CD4-positive, alpha-beta T cell treated with Interleukin-10 for 1 hour (primary cell): ENCODE measurements at places on chromosomes 5 and 9.

- no peak for DNase-seq
These were observed 65.9 kb downstream of the PRKACG start for GRCh38 chr9:68947842-68948569.

- DNase-seq = no peak
These were observed 775 bp upstream of the LHX2 start for GRCh38 chr9:124010665-124011321.

DNA sequence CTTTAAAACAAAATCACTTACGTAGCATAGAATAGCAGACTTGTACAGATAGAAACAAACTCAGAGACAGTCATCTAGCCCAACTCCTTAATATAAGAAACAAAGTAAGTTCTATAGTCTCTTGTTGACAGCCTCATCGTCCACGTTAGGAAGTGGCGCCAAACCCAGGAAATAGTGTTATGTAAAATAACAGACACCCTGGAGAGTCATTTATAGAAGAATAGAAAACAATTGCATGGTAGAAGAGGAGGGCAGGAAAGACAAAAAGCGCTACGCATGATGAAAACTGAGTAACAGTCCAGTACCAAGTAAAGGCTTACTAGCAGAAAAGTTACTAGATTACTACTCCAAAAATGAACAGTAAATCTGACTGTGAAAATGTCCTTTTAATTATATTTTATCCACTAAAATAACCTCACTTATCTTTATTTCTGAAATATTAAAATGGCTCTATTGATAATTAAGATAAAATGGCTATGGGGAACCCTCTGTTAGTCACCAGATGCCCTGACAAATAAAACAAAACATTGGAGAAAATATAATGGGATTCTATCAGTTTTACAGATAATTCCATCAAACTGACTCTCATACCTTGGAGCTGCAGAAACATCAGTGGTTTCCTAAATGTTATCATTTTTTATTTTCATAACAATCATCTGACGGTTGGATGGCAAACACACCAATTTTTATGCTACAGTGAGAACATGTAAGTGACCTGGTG lies 434.0 kb upstream of the C9orf72 start:
- no peak for DNase-seq

DNA sequence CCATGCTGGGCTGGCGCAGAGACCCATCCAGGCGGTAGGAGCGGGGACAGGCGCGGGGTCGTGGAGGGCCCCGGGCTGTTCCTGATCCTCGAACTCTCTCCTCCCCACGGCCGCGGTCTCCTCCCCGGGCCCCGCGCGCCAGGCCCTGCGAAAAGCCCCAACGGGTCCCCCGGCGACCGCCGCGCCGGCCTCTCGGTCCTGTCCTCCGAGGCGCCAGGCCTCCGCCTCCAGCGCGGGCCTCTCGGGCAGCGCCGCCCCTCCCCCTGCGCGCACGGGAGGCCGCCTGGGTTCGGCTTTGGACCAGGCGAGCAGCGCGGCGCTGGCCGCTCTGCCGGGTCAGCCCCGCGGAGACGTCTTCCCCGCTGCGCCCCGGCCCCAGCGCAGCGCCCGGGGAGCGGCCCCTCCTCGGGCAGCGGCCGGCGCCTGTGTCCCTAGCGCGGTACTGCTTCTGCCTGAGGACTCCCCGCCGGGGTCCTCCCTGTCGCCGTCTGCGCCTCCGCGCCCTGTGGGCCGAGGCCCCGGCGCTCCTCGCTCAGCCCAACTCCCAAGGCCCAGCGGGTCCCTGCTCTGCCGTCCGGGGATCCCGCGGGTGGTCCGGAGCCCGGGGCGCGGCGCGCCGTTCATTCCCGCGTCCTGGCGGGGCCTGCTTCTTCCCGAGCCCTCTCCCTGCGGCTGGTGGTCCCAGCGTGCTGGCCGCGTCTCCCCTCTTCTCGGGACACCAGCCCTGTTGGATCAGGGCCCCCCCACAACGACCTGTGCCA lies 13.4 kb downstream of the COL23A1 start:
- DNase-seq = no peak

GRCh38 chr5:73482383-73483136 lies 15.7 kb upstream of the BTF3 start:
- no peak for DNase-seq

DNA sequence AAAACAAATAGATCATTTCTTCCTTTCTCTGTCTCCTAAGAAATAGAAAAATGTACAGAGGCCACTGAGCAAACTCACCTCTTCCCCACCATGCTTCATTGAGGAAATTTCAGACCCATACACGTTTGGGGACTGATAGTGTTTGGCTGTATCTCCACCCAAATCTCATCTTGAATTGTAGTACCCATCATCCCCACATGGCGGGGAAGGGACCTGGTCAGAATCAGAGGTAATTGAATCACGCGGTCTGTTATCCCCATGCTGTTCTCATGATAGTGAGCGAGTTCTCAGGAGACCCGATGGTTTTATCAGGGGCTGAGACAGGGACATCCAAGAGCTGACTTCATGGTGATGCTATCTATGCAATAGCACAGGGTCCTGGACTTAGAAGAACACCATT lies 1655.8 kb downstream of the MAT2B start:
- DNase-seq = no peak

- DNase-seq = peak; percentile 27
These were observed 398.5 kb upstream of the RPS23 start for GRCh38 chr5:82676661-82677060.

DNA sequence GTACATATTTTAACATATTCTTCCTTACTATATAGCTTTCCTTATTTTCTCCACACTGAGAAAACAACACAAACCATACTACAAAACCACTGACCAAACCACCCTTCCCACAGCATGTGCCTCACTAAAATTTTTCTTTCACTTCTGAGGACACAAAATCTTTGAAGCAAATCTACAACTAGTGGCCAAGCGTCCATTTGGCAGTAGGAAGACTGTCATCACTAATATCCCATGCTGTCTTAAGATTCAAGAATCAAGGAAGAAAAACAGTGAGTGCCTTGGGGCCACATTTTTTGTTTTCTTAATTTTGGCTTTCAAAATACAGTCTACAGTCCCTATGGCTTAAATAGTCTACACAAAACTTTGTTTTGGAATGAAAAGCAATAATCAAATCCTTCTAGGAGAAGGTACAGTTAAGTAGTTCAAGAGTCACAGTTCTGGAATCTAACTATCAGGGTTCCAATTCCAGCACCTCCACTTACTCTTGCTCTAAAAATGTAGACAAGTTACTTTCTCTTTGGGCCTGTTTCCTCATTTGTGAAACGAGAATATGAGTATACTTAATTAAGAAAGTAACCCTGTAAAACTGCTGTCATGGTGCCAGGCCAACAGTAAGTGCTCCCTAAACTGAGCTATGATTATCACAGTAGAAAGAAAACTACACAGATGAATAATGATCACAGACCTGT lies 227.9 kb downstream of the BNC2 start:
- no peak for DNase-seq

GRCh38 chr9:114456929-114457328 lies 48.3 kb downstream of the WHRN start:
- DNase-seq = no peak

- no peak for DNase-seq
These were observed 7.1 kb upstream of the PLAC8L1 start for GRCh38 chr5:146112476-146112875.

DNA sequence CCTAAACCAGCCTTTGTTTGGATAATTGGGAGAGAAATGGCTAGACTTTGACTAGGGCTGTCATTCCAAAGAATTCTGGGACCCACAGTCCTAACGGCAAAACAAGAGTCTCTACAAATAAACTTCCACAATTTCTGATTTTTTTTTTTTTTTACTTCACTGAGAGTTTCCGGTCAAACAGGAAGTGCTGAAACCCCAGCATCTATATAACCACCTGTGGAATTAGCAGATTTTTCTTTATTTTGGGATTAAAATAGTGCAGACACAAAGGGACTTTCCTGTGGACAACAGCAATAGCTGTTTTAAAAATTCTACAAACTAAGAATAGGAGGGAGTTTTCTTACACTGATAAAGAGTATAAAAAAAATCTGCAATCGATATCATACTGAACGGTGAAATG lies 157.4 kb downstream of the ARSB start:
- DNase-seq = no peak

DNA sequence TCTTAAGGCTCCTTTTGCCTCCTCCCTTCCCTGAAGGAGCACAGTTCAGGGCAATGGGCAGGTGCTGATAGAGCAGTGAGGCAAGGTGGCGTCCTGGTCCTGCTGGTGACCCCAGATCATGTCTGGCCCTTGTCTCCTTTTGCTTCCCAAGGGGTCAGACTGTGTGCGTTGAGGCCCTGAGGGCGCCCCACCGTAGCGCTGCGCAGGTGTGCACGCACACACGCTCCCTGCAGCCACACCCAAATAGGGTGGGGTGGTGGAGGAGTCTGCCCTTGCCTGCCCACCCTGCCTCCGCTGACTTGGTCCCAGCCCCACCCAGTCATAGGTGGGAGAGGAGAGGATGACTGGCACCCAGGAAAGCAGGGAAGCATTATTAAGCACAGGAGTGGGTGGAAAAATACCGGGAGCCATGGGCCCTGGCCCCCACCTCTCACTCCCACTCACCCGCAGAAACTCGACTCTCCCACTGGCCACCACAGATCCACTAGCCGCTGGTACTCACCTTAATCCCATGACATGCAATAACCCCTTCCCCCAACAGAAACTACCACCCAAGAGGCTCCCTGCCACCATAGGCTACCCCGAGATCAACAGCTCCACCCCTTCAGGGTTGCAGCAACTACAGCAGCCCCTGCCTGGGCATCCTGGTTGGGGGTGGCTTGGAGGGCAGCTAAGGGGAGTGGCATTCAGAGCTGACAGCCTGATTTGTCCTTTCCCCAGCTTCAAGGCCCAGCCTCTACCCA lies 16.7 kb downstream of the PDLIM4 start:
- DNase-seq = no peak

- no peak for DNase-seq
These were observed 180.6 kb downstream of the BARX1 start for GRCh38 chr9:93774331-93775102.

GRCh38 chr9:96617439-96618185 lies 2.0 kb downstream of the CDC14B start:
- DNase-seq = no peak

- DNase-seq = no peak
These were observed 178.2 kb downstream of the SEC61B start for GRCh38 chr9:99400184-99400731.

GRCh38 chr5:135979510-135979909 lies 24.7 kb upstream of the LECT2 start:
- no peak for DNase-seq

DNA sequence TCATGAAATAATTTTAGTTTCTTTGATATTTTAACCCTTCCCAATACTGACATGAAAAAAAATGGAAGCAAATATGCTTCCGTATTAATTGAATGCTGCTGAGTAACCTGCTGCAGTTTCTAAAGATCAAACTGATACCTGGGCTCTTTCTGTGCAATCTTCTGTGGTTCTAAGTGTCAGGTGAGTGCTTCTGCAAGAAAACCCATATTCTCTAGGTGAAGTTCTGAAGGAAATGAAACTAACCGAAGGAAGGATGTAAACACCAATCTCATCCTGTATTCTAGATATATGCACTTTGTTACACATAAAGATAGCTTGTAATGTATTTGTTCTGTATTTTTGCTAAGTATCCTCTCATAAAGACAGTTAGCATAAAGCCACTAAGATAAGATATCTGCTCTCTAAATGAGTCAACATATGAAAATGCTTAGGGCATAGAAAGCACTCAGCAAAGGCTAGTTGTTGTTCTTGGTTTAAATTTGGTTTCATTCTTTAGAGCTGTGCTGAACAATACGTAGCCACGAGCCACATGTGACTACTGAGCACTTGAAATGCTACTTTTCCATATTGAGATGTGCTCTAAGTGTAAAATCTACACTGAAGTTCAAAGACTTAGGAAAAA lies 52.0 kb downstream of the ITGA2 start:
- DNase-seq = peak; percentile 33

DNA sequence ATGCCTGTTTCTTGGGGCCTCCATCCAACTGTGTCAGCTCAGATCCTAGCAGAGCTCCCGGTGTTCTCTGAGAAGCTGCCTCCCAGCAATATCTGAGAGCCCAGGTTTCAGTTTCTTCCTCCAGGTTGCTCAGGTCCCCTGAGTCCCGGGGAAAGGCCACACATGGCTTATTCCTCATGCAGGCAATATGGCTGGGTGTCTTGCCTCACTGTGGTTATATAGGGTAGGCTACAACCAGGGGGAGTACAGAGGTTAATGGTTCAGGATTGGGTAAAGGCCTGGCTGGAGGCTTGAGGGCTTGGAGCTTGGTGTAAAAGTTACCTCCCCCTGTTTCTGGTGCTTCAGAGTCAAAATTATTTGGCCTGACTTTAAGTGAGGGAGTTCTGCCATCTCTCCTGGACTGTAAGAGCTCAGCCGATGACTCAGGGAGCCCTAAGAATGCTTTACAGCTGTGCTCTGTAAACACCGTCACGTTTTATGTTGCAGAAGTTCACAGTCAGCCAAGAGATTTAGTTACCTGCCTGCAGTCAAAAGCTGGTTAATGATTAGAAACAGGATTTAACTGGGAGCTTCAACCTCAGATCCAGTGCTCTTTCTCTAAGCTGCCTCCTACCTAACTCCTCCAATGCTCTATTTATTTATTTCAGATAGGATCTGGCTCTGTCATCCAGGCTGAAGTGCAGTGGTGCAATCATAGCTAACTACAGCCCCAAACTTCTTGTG lies 24.3 kb upstream of the UBAP2 start:
- no peak for DNase-seq

GRCh38 chr5:145856285-145856818 lies 16.5 kb downstream of the GRXCR2 start:
- no peak for DNase-seq

GRCh38 chr5:1771149-1772065 lies 28.2 kb downstream of the MRPL36 start:
- no peak for DNase-seq

DNA sequence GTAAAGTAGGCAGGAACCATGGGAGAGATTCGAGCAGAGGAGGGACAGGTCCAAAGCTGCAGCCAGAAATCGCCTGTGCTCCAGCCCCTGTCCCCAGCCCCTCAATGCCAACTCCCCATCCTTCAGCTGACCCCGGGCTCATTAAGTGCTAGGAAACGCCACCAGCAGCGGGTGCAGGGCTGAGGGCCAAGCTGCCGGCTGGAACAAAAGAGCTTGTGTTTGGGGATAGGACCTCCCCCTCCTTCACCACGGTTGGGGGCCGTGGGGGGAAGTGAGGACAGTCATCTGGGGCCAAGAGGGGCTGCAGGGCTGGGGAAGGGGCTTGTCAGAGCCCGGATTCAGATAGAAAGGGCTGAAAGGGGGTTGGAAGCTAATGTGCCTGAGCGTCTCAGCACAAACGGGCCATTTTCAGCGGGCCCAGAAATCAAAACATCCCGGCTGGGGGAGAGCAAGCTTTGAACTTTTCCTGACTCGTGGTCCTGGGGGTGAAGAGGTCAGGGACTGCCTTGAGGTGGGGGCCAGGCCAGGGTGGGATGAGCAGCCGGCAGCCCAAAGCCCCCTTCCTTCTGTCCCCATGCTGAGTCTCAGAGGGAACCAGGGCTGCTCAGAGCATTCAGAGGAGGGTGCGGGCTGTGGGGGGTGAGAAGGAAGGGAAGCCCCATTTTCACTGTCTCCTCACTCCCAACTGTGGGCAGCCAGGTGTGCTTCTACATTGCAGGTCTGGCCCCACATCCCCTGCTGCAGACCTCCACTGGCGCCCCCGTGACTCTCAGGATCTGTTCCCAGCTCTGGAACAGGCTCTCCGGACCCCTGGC lies 69.4 kb upstream of the DAB2IP start:
- DNase-seq = no peak

GRCh38 chr9:115880221-115880885 lies 273.2 kb upstream of the PAPPA start:
- no peak for DNase-seq

GRCh38 chr9:93603906-93604326 lies 27.5 kb downstream of the PHF2 start:
- no peak for DNase-seq

- DNase-seq = peak; percentile 5
These were observed 117.8 kb upstream of the SARDH start for GRCh38 chr9:133855802-133856521.
